ENCODE measurements at places on chromosomes 5 and 9.

DNA sequence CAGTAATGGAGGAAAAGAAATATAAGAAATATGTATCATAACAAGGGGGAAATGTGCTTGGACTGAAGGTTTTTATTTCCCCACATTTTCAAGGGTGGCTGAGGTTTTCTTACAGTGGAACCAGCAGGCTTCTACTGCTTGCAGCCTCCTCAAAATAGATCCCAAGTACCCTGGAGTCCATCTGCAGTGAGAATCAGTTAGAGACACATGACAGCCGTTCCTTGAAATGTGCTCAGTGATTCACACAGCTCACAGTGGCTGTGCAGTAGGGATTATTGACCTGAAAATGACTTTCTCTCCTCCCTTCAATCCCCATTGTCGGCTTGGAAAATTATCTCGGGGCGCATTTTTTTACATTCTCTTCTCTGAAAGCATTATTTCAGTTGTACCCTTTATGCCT lies 832.0 kb downstream of the TLR4 start:
- no peak for DNase-seq

- no peak for DNase-seq
These were observed 340.6 kb upstream of the DAB2 start for GRCh38 chr5:39765366-39765765.

- DNase-seq: no peak
These were observed 80.5 kb downstream of the PAPPA start for GRCh38 chr9:116234081-116234480.

DNA sequence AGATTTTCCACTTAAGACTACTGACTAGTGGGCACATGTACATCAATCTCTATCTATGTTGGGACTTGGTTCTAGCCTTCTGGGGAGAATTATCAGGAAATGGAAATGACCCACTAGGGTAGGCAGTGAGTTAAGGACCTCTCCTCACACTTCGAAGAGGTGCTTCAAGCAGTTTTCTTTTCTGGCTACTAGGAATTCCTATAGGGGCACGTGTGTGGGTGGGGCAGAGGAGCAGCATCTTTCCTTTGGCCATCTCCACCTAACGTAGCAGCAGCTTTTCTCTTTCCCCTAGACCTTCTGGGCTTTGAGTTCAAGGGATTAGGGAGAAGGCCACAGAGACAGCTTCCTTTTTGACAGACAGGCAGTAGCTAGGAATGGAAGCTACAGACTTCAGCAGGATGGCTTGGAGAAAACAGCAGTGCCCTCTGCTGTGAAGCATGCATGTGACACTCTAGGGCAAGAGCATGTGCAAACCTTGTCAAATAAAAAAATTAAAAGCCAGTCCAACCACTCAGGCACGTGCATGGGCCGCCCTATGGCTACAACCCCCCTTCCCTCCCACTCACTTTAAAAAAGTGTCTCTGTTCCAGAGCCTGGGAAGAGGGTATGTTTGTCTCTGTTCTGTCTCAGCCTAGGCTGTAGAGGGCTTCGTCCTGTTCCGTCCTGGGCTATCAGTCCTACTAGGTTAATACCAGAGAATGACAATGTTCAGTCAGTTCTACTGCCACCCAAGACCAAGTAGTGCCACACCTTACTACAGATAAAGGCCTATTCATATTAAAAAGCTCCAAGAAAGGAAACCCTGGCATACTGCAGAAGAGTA lies 8.7 kb upstream of the GFRA3 start:
- DNase-seq: no peak

- DNase-seq: no peak
These were observed 396.5 kb downstream of the ZNF608 start for GRCh38 chr5:124349931-124350330.
